ENCODE measurements at places on chromosomes 4 and X.

DNA sequence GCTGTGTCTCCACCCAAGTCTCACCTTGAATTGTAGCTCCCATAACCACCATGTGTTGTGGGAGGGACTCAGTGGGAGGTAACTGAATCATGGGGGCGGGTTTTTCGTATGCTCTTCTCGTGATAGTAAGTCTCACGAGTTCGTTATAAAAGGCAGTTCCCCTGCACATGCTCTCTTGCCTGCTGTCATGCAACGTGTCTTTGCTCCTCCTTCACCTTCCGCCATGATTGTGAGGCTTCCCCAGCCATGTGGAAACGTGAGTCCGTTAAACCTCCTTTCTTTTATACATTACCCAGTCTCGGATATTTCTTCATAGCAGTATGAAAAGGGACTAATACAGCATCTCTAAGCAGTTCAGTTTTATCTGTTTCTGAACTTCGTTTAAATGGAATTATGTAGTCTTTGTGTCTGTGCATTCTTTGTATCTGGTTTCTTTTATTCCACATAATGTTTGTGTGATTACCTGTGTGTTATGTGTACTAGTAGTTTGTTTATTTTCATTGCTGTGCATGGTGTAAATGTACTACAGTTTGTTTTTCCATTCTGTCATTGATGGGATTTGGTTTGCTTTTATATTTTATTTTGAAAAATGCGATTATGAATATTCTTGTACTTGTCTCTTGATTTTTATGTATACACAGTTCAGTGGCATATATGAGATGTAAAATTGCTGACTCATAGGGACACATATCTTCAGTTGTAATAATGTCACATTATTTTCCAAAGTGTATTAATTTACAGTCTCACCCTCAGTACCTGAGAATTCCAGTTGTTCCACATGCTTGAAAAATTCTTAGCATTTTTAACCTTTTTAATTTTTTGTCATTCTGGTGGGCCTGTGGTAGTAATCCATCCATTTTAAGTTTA, 304.9 kb downstream of the GBA3 start:
- no peak for DNase-seq

DNA sequence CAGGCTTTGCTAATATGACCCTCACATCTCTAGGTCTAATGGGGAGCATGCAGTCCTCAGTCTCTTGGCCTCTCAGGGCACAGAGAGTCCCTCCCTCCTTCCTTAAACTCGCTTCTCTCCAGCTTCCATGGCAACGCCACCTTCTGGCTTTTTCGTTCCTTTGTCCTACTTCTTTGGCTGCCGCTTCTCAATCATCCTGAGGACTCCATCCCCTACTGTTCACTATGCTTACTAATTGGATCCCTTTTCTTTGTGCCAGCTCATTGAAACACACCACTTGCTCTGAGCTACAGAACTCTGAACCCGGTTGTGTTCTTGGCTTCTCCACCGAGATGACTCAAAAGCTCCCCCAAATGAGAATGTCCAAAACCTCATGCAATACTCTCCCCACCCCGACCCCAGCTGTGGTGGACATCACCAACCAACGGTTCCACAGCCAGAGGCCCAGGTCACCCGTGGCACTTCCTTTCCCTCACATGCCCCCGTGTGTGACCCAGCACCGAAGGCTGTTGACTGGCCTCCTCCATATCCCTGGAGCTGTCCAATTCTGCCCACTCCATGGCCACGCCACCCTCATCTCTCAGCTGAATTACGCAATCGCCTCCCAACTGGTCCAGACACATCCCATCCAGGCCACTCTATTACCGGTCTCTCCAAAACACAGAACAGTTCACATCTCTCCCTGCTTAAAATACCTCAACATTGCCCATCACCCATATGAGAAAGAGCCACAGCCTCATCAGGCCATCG, 34.7 kb downstream of the CRMP1 start:
- DNase-seq, result no peak

DNA sequence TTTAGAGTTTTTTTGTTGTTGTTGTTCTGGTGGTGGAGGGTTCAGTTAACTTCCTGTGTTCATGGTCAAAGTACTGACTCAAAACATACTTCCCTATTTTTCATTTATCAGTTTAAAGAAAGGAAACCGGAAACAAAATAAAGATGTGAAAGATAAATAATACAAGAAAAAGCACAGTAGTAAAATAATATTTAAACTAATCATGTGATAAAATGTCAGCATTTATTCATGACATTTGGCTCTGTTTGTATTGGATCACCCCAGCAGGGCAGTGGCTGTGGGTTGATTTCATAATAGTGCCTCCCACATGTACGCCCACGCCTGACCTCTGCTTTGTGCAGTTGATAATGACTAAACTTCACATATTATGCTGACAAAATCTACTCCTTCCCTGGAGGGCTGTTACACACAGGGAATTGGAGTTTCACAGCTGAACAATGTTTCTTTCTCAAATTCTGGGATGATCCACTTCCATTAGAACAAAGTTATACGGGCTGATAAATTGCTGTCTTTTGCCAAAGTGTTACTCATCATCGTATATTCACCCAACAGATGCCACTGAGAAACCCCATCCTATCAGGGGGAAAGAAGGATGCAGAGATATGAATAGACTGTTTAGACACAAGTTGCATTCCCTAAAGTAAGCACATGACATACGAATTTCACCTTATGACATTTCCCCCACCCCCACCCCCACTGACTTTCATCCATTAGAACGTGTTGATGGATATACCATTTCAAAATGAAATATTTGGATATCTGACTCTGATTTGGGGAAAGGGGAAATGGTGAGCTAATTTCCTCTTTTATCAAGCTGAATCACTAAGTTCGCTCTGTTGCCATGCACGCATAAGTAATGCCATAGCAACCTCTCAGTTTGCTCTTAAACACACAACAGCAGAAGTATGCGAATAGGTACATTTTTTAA, 48.3 kb downstream of the AMELX start:
- DNase-seq, result peak; percentile 60

GRCh38 chrX:73213734-73214425, 771 bp downstream of the NAP1L2 start:
- no peak for DNase-seq

- DNase-seq, result no peak
Measured at GRCh38 chrX:27186671-27187070, 276.5 kb downstream of the PPP4R3C start.

DNA sequence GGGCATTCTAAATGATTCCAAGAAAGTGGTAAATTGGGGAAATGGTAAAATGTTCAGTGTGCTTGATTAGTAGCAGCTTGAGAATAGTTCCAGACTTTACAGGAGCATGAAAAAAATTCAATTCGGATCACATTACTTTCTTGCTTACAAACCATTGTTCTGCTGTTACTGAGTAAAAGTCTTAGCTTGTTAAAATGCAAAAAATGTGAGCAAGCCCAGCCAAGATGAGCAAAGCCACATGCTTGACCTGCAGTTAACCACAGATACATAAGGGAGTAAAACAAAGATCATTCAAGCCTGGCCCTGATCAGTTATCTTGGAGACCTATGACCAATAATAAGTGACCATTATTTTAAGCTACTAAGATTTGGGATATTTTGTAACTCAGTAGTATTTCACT, 562.9 kb upstream of the MAGEB2 start:
- DNase-seq, result no peak

DNA sequence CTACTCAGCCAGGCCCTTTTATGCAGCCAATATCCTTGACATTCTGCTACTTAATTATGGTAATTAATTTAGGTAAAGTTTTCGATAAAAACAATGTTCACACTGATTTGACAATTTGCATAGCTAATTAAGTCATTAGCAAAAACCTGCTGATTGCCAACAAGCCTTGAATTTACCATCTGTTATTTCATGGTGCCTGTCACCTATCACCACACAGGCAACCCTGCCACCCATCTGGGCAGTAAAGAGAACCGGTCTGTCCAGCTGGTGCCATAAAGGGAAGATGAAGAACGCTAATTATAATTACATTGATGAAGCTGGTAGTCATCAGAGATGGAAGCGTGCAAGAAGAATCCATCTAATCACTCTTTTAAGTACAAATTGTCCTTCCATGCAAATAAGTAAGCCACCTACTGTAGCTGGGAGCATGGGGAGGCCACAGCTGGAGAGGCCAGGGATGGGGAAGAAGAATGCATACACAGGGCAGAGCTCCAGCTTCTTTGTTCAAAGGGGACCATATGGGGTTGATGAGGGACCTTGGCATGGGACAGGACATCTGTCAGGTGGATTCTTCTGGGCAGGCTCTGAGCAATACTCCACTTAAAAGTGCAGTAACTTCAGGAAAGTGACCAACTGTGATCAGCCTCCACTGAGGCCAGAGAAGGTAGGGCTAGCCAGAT, 277.3 kb upstream of the TAPT1 start:
- no peak for DNase-seq

- DNase-seq, result no peak
Measured at GRCh38 chr4:105122350-105122749, 24.3 kb upstream of the TET2 start.

DNA sequence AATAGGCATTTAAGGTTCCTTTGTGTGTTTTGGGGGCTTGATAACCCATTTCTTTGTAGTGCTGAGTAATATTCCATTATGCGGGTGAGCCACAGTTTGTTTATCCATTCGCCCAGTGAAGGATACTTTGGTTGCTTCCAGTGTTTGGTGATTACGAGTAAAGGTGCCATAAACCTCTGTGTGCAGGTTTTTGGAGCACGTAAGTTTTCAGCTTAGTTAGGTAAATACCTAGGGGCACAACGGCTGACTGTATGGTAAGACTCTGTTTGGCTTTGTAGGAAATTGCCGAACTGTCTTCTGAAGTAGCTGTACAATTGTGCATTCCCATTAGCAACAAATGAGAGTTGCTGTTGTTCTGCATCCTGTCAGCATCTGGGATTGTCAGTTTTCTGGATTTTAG, 3.8 kb upstream of the TBL1X start:
- DNase-seq, result no peak

- no peak for DNase-seq
Measured at GRCh38 chr4:68347845-68348244, 2.0 kb downstream of the YTHDC1 start.

- peak; percentile 19 for DNase-seq
Measured at GRCh38 chr4:37561803-37562207, 124.4 kb downstream of the RELL1 start.

DNA sequence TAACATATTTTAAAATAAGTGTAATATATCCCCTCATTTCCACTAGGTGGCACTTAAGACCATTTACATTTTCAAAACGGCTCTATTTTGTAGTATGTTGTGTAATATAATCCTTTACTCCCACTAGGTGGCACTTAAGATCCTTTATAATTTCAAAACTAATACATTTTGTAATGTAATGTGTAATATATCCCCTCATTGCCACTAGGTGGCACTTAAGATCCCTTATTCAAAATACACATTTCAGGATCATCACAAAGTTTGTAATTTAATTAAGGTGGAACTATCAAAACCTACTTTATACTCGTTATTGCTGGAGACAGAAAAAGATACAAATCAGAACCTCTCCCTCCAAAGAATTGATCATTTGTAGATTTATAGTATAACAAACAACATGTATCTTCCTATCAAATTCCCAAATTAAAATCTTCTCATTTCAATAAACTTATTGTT, 132.5 kb downstream of the ARHGAP6 start:
- DNase-seq, result peak; percentile 72

- no peak for DNase-seq
Measured at GRCh38 chr4:48970471-48970921, 15.6 kb upstream of the CWH43 start.

- DNase-seq, result no peak
Measured at GRCh38 chr4:6573551-6573950, 1.4 kb upstream of the MAN2B2 start.

All from umbilical cord (tissue), 2 donors.